Kidney epithelial cell (primary cell): ENCODE measurements at places on chromosomes 16 and 17.

DNA sequence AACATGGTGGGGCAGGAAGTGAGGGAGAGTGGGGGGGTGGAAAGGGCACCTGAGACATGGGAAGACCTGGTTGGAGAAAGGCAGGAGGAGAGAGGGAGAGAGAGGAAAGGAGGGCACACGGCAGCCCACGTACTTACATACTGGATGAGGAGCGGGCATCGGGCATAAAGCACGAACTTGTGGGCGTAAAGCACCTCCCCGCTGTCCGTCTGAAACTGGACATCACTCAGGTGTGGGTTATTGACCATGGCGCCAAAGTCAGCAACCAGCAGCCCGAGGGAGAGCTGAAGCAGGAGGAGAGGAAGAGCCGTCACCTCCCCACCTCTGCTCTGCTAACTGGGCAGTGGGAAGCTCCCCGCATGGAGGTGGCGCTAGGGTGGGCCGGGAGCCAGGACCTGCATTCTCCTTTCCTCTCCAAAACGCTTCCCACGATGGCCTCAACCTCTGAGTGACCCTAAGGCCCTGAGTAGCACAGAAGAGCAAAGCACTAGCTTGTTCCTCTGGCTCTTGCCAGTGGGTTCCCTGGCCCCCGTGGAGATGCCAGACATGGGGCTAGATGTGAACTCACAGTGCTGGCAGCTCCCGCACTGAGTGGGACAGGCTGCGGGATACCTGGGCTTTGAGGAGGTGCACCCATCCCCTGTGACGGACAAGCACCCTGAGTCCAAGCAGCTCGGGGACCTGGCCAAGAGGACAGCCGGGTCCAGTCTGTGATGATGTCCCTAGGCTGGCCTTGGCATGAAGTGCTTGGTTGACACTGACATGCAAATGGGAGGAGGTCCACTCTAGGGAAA, 16.9 kb downstream of the SLX4 start:
- no peak for DNase-seq

DNA sequence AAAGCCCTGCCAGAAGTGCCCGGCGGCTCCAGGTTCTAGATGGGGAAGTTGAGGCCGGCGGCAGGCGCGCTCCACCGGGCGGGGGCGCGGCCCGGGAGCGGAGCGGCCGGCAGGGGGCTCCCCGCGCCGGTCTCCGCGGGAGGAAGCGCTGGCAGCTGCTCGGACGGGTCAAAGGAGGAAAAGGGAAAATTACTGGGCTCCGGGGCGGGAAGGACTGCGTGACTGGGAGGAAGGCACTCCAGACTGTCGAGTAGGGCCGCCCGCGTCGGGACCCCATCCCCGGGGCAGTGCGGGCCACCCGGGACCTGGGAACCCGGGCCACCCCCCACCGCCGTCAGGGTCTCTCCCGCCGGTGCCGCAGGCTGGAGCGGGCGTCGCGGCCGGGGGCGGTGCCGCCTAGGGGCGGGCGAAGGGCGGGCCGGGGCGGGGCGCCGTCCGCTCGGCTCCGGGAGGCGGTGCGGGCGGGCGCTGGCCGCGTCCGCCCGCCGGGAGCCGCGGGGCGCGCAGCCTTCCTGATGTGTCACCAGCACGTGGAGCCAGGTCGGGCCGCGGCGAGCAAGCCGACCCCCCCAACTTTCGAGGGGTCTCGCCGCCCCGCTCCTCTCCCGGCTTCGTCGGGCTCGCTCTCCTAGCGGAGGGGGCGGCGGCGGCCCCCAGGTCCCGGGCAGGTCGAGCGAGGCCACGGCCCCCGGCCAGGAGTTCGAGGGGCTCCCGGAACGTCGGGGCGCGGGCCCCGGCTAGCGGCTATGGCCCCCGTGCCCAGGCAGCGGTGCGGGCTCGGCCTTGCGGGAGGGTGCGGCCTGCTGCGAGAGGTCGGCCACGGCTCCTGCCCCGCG, 167.5 kb downstream of the RAB11FIP4 start:
- DNase-seq = no peak

DNA sequence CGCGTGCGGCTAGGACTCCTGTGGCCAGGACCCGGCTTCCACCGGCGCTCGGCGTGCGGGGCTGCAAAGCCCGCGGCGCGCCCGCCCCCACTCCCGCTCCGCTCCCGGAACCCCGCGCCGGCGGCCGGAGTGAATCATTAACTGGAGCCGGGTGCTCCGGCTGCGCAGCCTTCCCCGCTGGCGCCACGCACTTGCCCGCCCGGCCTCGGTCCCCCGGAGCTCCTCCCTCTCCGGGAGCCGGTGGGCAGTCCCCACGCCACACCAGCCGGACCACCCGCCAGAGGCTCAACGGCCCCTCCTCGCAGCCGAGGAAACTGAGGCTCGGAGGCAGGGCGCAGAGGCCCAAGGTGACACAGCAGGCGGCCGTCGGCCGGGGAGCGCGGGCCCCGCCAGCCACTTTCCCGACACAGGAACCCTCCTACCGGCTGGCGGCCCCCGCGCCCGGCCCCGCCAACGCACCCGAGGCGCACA, 580 bp downstream of the BCAR1 start:
- no peak for DNase-seq

DNA sequence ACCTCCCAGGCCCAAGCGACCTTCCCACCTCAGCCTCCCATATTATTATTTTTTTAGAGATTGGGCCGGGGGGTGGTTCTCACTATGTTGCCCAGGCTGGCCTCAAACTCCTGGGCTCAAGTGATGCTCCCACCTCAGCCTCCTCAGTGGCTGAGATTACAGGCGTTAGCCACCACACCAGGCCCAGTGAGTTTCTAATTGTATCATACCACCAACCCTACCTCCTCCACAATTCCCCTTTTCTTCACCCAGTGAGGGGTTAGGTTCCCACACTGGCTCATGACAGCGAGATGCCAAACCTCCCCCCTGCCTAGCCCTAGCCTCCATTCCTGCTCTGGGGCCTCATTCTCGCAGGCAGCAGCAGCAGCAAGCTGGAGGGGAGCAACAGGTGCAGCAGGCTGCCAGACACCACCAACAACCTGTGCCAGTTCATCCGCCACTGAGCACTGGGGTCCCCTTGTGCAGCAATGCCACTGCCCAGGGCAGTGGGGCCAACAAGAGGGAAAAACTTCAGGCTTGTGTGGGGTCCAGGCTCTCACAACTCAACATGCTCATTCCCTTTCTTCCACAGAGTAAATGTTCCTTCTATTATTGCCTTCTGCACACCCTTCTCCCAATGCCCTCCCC, 9.1 kb downstream of the ATP6V0D1 start:
- no peak for DNase-seq

GRCh38 chr16:19284207-19284606, 1.3 kb upstream of the CLEC19A start:
- DNase-seq = peak; percentile 25

GRCh38 chr16:3846595-3847091, 33.9 kb downstream of the CREBBP start:
- no peak for DNase-seq

GRCh38 chr17:57368637-57369336, 112.5 kb downstream of the MSI2 start:
- DNase-seq = no peak

DNA sequence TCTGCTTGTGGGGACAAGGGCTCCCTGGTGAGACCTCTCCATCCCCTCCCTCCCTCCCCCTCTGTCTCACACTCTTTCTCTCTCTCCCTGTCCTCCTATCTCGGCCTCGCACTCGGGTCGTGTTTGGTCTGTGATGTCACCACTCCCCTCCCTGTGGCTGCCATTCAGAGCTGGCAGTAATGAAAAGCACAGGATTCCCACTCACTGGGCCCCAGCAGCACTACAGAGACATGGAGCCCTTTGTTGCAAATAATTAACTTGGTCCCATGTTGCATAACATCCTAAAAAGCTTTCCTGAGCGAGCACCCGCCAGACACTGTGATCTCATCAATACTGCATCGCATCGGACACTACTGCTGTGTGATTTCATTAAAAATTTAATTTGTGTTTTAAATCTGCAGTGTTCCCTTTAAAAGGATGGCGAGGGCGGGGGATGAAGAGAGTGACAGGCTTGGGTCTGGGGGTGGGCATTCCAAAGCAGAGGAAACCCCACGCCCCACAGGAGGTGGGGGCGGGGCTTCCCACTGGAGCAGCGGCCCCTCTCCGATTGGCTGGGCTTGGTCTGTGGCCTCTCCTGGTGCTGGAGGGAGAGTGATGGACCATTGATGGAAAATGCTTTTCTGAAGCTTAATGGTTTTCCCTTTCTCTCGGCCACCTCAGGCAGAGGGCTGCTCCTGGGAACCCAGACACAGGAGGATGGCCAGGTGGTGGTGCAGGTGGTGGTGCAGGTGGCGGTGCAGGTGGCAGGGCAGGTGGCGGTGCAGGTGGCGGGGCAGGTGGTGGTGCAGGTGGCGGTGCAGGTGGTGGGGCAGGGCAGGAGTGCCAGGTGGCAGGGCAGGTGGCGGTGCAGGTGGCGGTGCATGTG, 15.3 kb upstream of the NPTX1 start:
- no peak for DNase-seq

GRCh38 chr16:24525970-24526559, 13.3 kb upstream of the RBBP6 start:
- DNase-seq = no peak

GRCh38 chr16:49739381-49739780, 116.5 kb downstream of the ZNF423 start:
- no peak for DNase-seq

DNA sequence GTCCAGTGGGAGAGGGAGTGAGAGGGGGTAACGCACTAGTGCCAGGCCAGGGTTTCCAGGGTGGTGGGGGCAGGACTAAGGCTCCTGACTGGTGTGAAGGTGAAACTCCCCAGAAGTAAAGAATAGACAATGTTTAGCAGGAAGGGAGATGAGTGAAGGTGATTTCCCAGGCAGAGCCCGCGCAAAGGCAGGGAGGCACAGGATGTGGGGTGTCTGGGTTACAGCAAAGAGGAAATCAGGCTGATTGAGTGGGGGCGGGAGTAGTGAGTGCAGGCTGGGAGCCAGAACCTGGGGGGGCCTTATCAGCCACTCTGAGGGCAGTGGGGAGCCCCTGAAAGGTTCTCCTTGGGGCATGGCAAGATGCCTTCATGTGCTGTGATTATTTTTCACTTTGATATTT, 167.5 kb downstream of the UTP18 start:
- DNase-seq = no peak

- DNase-seq = no peak
Measured at GRCh38 chr17:81086789-81087551, 52.0 kb downstream of the BAIAP2 start.

- no peak for DNase-seq
Measured at GRCh38 chr17:50763716-50764475, 3.4 kb downstream of the ANKRD40CL start.

DNA sequence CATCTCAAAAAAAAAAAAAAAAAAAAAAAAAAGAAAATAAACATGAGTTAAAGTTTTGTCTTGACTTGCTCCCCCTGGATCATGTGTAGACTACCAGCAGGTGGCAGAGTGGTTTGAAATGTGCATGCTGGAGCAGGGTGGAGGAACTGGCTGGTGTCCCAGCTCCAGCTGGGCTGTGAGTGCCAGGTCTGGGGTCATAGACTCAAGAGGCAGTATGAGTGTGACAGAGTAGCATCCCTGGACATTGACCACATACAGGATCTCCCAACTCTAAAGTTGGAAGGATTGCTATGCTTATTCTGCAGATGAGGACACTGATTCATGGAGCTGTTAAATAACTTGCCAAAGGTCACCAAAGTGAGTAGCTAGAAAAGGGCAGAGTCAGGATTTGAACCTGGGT, 198.0 kb upstream of the MPHOSPH6 start:
- no peak for DNase-seq

DNA sequence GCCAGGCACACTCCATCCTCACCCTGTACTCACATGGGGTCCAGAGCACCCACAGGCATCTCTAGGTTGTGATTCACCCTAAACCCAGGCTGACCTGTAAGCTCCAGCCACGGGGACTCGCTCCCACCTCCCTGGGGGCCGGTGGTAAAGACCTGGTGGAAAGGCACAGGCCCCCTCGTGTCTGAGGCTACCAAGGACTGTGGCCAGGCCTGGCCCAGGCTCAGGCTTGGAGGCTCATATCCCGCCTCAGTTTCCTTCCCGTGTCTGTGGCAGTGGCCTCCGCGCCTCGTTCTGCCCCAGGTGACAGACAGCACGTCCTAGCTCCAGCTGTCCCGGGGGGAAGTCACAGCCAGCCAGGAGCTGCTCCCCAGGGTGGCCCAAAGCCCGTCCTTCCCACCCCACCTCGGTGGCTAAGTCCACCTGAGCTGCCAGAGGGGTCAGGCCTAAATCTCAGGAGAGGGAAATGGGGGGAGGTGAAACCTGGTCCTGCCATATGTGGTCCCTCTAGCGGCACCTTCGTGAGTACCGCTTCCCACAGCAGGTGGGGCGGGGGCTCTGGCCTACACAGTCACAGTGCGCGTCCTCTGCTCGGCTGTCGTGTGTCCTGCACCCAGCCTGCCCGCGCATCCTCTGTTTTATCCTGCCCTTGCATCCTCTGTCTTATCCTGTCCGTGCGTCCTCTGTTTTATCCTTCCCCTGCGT, 12.6 kb downstream of the CDH15 start:
- no peak for DNase-seq

DNA sequence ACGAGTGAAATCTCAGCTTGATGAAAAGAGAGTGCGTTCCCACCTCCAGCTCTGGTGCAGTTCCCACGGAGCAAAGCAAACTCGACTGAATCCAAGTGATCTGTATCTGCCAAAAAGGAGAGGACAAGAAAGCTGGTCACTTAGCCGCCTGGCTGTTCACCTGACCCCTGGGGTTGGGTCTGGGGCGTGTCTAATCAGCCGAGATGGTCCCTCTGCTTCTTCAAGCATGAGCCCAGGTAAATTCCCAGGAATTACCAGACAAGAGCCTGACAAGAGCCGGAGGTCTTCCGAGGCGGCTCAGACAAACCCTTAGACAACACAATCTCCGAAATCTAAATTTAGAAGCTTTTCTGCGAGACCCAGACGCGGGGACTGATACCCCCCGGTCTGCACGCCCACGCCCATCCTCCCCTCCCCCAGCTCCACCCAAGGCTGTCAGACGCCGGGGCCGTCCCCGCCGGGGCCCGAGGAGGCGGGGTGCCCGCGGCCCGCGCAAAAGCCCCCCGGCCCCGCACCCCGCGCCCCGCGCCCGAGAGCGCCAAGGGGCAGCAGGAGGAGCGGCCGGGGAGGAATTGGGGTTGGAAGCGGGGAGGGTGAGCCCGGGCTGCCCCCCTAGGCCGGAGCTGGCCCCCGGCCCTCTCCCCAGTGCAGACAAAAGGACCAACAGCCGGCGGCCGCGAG, 674 bp downstream of the ZNF821 start:
- DNase-seq = no peak

DNA sequence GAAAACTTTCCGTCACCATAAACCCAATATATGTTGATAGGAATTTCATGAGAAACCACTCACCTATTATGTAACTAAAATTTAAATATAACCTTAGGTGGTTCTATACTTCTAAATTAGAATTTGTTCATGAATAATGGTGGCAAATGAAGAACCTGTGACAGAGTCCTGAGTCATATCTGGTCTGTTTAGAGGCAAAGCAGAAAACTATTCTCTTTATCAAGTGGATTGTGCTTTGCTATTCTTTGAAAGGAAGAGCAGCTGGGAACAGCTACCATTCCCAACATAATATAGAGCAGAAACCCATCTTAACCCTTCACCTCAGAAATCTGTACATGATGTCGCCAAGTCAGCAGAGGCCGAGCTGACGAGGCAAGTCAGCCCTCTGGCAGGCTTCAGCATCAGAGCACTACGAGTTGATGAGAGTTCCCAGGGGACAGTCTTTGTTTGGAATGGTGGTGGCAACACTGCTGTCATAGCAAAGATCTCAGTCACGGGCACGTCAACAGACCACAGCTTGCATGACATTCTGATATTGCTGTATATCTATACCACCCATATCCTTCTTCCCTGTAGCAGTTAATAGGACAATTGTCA, 631.9 kb upstream of the CA10 start:
- DNase-seq = no peak
